ENCODE measurements at places on chromosomes 13 and 19.

DNA sequence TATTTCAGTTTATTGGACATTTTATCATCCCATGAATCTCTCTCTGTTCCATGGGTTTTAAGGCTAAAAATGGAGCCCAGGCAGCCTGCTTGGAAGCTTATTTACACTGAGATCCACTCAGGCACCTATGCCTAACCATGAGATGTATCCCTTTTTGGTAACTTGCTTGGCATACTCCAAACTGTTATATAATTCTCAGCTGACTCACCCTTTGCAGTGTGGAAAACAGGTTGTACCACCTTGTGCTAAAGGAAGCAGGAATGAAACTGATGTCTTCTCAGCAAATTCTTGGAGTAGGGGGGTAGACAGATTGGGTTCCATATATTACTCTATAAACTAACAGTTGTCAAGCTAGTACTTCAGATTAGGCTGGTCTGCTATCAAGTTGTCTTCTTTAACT, 483.6 kb downstream of the KLF5 start:
- DNase-seq, result no peak

GRCh38 chr13:25753976-25754375, 297.8 kb downstream of the SHISA2 start:
- DNase-seq, result no peak

DNA sequence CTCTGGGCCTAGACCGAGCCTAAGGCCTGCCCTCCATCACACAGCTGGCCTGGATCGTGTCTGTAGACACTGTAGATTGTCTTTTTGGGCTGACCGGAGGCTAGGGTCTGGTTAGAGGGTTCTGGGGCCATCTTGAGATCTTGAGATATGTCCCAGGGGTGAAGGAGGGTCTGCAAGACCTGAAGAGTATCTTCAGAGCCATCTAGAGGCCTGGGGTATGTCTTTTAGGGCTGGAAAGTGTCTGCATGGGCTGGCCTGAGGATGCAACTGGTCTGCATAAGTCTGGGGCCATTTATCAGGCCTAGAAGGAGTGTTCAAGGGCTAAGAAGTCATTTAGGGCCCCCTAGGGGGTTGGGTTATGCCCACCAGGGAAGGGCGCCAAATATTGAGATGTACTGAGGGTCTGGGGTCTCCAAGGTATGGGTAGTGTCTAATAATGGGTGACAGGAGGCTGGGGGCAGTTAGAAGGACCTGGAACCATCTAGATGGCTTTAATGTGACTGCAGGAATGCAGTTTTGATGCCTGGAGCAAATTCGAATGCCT, 555 bp downstream of the SCAF1 start:
- DNase-seq, result no peak

DNA sequence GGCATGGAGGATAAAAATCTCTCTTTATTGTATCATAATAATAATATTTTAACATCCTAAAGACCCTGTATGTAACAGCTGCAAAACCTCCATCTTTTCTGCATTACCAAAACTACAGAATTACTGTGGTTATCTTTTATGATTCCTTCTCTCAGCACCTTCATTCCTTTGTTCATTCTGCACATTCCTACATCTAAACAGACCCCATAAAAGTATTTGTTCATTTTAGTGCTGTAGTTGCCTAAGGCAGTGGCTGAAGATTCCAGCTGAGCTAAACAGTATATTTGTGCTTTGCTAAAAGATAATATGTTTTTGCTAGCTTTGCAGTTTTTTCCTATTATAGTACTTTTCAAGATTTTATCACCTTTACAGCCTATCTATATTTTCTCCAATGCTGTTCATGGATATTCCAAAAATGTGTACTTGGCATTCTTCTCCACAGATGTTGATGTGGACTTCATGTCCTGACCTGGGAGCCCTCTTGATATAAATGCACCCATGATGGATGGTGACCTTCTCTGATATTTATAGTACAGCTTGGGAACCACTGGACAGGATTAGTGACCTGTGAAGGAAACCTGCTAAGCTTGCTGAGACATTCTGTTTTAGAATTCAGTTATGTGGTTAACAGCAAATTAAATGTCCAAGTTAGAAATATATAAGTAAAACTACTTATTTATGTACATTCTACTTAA, 2832.9 kb upstream of the PCDH20 start:
- no peak for DNase-seq

DNA sequence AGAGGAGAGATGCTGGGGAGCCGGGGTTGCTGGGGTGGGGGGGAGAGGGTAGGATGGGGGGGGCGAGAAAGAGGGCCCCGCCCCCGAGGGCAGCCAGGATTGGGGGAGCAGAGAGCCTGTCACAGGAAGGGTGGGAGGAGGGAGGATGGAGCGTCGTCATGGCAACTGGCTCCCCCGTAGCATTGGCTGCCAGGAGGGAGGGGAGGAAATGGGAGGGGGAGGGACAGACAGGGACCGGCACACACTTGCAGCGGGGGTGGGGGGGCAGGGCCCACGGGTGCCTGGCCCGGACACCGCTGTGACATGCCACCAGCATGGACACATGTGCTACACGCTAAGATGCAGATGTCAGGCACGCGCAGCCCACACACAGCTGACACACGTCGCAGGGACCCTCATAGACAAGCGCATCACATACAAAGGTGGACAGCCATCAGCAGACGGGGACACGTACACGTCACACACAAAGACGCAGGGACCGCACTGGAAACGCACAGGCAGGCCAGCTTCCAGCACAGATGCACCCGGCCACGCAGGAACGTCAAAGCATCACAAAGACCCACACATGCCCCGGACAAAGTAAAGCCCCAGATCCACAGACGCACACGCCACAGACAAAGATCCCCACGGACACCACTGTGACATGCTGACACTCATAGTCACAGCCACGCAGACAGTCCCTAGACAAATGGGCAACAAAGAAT, at the start of gene LMTK3:
Gene LMTK3, minus strand, starts transcription at position 36 of the 704 bp plus-strand sequence. CDS start 259 bp downstream, outside the sequence.
- peak; percentile 70 for DNase-seq

GRCh38 chr19:9793071-9793591, 24.6 kb upstream of the ZNF846 start:
- DNase-seq, result peak; percentile 22

GRCh38 chr13:73987618-73988017, 146.6 kb downstream of the KLF12 start:
- no peak for DNase-seq

GRCh38 chr13:26488236-26489003, 69.1 kb upstream of the WASF3 start:
- DNase-seq, result no peak

- DNase-seq, result no peak
These were observed 32.8 kb downstream of the KLF12 start for GRCh38 chr13:74101436-74101835.

DNA sequence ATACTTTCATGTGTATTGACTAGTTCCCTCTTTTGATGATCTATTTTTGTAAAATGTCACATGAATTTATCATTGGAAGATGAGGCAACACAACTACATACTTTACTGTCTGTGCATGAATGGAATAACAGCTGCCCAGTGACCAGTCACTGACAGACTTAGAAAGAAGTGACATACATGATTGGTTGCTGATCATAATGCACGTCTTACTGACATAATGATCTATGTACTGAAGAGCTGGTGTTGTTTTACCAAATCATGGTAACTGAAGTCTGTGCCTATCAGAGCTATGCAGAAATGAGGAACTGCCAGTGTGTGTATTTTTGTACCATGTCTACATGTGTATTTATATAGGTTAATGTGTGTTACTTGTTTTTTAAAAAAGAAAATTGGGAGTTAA, 26.5 kb downstream of the GPR18 start:
- no peak for DNase-seq

DNA sequence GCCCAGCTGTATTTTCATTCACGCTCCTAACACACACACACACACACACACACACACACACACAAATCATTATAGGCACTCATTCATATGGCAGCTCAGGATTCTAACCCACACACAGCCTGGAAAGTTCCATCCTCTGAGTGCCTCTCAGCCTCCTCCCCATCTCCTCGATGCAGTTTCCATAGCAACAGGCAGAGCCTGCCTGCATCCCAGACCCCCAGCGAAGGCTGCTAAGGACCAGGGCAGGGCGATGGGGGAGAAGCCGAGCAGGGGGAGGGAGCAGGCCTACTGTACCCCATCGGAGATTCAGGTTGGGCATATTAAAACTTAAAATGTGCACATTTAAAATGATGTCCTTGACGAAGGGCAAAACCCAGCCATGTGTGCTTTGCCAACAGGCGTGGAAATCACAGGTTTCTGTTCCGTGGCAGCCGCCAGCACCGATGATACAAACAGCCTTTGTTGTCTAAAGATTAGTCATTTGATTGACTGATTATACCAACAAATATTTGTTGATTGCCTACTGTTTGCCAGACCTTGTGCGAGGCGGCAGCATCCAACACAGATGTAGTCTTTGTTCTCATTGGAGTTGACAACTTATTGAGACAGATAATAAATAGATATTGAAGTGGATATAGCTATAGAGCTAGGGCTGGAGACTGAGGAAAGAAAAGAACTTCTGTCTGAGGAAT, 43.8 kb upstream of the USP29 start:
- DNase-seq, result no peak

GRCh38 chr19:7687177-7687576, 6.5 kb downstream of the TRAPPC5 start:
- no peak for DNase-seq

- DNase-seq, result peak; percentile 37
These were observed 271.4 kb downstream of the NALCN start for GRCh38 chr13:101144808-101145419.

DNA sequence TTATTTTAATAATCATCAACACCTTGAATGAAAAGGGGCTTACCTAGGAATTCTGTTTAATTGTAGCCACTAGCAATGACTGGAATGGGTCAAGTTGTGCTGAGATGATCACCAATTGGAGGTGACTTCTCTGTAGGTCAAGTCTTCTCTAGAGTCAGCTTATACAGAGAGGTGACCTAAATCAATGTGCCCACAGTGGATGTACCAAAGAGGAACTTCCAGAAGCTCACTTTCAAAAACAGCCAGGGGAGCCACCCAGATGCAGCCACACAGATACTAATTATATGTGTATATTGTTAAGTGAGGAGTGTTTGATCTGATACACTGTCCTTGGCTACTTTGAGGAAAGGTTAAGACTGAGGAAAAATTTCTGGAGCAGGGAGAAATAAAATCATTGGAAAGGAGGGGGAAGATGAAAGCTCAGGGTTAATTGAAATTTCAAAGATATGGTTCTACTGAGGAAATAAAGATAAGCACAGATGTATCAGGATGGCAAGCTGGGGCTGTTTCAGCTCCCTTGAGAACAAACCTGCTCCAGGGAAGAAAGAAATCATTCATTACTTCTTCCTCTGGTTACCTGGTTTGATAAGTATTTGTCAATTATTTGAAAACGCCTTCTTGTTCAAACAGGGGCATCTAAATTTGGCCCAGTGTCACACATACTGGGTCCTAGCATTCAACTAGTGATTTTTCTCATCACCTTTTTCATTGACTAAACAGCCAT, 5.1 kb downstream of the GPR183 start:
- DNase-seq, result no peak

- DNase-seq, result no peak
These were observed 167.4 kb downstream of the KDM4B start for GRCh38 chr19:5136073-5136855.

GRCh38 chr19:55273978-55274707, 5.8 kb downstream of the HSPBP1 start:
- DNase-seq, result no peak

GRCh38 chr13:111001636-111002035, 86.8 kb upstream of the ANKRD10 start:
- no peak for DNase-seq

- DNase-seq, result no peak
These were observed 4.0 kb downstream of the SLC7A10 start for GRCh38 chr19:33221638-33222037.

- no peak for DNase-seq
These were observed 45.9 kb upstream of the AMER2 start for GRCh38 chr13:25218019-25218418.

DNA sequence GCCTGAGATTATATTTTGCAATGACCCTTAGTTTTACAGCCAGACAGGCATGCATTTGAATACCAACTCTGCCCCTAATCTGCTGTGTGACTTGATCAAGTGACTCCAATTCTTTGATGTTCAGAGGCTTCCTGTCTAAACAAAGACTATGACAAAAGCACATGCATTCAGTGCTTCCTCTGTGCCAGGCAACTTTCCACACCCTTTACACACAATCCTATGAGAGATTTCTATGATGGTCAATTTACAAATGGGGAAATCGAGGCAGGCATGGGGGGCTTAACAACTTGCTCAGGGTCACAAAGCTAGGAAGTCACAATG, 3.7 kb upstream of the LYPD3 start:
- DNase-seq, result no peak

DNA sequence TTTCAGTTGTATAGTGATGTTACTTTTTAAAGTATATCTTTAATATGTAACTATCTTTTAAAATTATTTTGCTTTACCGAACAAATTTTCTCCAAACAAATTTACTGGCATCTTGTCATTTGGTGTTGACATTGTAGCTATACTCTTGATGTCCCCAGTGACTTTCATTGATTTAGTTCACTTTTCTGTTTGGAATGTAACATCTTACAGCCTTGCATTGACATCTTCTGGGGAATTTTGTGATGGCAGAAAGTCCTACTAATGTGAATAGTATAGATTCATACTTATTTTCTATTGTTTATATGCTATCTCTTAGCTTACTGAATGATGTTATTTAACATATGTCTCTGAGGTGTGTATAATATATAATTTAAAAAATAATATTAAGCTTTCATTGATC, 800.9 kb upstream of the ATXN8OS start:
- no peak for DNase-seq

DNA sequence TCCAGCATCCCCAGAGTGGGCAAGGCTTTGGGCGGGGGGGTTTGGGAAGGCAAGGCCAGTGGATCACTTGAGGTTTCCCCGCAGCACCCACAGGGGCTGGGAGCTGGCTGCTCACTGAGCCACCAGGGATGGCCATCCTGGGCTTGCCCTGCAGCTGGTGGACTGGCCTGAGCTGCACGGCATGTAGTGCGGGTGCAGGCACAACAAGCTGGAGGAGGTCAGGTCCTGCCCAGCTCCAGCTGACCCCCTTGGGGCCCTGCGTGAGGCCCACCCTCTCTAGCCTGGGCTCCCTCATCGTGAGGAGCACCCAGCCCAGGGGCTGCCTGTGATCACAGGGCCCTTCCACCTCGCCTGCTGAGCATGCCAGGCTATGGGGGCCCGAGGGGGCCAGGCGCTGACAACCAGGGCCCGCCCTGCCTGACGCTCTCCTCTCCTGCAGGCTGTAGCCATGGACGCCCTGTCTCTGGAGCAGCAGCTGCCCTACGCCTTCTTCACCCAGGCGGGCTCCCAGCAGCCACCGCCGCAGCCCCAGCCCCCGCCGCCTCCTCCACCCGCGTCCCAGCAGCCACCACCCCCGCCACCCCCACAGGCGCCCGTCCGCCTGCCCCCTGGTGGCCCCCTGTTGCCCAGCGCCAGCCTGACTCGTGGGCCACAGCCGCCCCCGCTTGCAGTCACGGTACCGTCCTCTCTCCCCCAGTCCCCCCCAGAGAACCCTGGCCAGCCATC, 22.9 kb downstream of the COMP start:
- peak; percentile 71 for DNase-seq

All from iPS-NIHi11 (cell line).